ENCODE measurements at places on chromosomes 2 and 18.

DNA sequence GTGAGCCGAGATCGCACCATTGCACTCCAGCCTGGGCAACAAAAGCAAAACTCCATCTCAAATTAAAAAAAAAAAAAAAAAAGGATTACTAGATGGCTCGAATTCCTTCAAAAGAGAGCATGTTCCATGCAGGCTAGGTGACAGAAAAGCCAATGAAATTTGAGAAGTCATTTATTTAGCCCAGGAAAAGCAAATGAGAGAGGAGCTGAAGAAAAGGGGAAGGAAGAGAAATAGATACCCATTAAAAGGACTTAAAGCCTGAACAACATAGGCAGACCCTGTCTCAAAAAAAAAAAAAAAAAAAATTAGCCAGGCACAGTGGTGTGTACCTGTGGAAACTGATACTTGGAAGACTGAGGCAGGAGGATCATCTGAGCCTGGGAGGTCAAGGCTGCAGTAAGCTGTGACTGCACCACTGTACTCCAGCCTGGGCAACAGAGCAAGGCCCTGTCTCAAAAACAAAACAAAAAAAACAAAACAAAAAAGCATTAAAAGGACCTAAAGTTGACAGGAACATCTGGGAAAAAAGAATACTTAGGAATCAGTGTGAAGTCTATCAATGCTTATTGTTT lies 11.1 kb downstream of the SEPTIN10 start:
- DNase-seq: no peak

DNA sequence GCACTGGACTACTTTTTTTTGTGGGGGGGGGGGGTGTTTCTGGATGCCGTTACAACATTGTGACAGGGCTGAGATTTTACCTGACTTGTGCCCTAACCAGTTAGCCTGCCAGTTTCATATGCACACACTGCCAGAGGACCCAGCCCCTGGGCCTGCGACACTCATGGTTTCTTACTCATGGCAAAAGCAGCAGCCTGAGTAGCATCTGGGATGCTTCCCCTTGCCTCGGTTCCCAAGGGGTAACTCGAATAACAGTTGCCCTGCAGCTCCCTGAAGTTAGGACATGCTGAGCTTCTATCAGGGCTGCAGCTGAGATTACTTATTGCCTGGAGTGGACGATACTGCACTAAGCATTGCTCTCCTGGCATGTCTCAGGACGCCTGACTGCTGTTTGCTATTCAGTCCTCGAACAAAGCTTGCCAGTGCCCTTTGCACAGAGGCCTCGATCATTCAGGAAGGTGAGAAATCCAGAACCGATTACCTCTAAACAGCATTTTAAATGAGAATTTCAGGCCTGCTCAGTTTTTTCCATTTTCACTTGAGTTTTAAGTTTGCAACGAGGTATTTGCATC lies 47.9 kb downstream of the TRPM8 start:
- no peak for DNase-seq

- DNase-seq: no peak
Measured at GRCh38 chr18:45069546-45069945, 388.9 kb downstream of the SETBP1 start.

DNA sequence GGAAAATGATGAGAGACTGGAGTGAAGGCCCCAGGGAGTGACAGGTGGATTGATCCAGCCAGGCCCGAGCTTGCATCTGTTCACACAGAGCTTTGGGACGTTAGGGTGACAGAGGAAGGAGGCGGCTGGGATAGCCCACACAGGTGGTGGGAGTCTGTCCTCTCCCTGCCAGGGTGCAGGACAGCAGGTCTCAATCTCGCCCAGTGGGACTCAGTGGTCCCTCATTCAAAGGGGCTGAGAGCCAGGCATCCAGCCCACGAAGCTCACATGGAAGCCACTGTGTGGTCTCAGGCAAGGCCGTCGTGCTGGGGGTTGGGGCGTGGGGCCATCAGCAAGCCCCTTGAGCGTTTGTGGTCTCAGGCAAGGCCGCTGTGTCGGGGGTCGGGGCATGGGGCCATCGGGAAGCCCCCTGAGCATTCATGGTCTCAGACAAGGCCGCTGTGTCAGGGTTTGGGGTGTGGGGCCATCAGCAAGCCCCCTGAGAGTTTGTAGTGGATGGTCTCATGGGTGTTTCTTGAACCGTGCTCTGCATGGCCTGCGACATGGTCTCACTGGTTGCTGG lies 8.3 kb downstream of the KCNG2 start:
- no peak for DNase-seq

DNA sequence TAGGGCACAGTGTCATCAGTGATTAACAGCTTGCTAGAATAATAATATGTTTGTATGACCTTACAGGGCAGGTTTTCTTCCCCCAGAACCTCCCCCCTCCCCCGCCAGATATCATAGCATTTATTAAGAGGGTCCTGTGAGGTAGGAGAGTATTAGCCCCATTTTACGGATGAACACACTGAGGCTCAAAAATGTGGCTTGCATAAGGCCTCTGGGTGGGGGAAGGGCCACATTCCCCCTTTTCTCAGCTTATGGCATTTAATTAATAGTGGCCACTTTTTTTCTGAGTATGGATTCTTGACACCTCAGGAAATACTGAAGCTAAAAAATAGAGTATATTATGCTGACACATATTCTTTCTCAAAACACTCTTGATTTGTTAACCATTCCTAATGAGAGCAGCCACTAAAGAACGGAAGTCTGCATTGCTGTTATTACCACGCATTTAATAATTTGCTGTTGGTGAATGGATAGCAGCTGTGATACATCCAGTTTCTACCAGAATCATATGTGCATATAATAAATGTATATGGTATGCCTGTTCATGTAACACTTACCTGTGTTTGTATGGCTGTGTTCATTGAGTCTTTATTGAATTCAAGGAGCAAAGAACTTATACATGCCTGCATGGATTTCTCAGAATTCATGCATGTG lies 3.0 kb downstream of the CTIF start:
- DNase-seq: no peak

DNA sequence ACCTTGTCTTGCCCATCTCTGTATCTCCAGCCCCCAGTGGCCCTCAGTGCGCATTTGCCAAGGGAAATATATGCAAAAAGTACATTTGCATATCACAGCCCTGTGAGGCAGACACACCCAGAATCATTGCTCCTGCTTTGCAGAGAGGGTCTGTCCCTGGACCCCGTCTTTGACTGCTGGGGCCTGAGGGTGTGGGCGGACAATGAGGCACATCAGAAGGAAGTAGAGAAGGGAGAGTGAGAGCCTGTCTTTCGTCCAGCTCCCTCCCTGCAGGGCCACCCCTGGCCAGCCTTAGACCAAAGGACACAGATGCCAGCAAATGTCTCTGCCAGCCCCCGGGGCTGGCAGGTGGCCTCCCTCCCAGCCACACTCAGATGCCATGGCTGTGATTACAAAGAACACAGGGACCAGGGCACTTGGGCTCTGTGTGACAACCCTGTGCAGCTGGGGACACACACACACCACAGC lies 516.2 kb upstream of the MYT1L start:
- no peak for DNase-seq

GRCh38 chr2:144358374-144358964 lies 161.4 kb downstream of the ZEB2 start:
- DNase-seq: no peak

DNA sequence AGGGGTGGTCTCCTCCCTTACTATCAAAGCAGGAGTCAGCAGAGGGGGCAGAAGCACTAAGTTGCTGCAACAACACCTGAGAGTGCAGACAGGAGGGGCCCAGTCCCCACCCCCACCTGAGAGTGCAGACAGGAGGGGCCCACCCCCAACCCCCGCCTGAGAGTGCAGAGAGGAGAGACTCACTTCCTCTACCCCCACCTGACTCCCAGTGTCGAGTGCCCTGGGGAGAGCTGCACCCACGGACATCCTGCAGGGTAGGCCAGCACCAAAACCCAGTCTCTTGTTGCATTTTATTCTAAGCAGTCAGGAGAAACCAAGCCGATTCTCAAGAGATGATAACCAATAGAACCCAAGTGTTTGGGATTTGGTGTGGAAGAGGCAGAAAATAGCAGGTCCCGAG lies 78.4 kb downstream of the NAPG start:
- DNase-seq: no peak

GRCh38 chr2:157735532-157735931 lies 106.9 kb upstream of the ACVR1C start:
- no peak for DNase-seq

GRCh38 chr18:28999726-29000125 lies 822.8 kb upstream of the CDH2 start:
- DNase-seq: no peak

DNA sequence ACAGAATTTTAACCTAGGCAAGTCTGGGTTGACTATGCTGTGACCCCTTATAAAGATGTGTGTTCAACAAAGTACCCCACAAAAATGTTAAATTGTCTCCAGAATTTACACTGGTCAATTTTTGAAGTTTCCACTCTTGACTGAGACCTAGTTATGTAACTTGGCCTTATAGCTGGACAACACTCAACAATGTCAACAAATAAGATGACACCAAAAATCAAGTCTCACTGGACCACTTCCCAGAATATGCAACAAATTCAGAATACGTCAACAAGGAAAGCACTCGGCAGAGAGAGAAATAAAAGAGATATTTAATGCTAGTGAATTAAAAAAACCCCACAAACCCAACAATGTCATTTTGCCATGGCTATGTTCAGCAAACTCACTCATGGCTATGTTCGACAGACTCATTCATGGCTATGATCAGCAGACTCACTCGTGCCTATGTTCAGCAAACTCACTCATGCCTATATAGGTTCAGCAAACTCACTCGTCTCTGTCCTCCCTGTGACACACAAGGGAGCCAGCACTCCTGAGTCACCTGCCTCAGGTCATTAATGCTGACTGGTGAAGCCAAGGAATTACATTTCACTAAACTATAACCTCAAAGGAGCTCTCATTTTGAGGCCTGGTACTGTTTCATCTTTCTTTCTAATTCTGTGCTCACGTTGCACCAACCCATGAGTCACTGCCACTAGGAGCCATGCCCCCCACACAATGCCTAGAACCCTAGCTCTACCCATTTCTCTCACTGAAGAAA lies 72.7 kb downstream of the PTPN2 start:
- DNase-seq: peak; percentile 51

DNA sequence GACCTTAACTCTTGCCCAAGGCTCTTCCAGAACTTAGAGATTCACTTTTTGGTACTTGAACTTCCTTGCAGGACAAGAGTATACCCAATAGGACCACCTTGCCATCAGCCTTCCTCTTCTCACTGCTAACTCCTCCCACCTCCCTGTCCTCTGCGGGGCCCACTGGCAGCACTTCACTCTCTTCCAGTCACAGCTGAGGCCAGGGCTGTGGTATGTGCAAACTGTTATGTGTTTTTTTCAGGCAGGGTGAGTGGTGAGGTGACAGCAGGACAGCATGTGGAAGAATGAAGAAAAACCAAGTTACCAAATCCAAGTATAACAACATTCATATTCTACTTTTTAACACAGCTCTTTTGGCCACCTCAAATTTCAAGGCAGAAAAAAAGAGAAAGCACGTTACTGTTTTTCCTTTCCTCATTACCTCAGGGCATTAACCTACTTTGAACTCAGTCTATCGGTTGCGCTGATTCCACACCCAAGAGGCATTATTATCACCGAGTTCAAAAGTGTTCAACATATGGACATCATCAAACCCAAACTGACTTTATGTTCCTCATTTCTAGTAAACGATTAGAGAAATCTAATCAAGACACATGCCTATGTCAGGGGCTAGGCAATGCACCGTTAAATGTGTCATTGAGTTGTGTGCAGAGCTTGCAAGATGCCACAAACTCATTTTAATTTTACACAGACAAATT lies 605.2 kb upstream of the SYT4 start:
- no peak for DNase-seq

DNA sequence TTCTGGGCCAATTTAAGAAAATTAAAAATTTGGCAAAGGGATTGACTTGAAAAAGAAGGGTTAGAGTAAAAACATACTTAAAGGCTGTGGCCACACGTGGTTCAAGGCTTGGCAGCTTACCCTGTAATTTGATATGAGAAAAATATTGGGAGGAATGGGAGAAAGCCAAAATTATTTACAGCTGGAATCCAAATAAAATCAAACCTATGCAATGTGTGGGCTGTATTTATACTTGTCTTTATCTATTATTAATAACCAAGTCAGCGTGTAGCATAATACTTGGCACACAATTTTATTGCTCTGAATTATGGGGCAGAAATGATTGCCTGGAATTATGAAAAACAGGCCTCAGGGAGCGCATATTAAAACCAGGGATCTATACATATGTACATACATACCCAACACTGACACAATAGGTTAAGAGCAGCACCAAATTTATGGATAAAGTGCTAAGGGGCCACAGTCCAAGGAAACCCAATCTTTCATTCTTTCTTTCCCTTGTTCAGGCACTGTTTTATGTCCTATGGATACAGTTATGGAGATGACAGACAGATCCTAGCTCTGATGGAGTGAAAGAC lies 35.6 kb downstream of the FAM124B start:
- no peak for DNase-seq

GRCh38 chr18:44818668-44819403 lies 138.1 kb downstream of the SETBP1 start:
- no peak for DNase-seq

DNA sequence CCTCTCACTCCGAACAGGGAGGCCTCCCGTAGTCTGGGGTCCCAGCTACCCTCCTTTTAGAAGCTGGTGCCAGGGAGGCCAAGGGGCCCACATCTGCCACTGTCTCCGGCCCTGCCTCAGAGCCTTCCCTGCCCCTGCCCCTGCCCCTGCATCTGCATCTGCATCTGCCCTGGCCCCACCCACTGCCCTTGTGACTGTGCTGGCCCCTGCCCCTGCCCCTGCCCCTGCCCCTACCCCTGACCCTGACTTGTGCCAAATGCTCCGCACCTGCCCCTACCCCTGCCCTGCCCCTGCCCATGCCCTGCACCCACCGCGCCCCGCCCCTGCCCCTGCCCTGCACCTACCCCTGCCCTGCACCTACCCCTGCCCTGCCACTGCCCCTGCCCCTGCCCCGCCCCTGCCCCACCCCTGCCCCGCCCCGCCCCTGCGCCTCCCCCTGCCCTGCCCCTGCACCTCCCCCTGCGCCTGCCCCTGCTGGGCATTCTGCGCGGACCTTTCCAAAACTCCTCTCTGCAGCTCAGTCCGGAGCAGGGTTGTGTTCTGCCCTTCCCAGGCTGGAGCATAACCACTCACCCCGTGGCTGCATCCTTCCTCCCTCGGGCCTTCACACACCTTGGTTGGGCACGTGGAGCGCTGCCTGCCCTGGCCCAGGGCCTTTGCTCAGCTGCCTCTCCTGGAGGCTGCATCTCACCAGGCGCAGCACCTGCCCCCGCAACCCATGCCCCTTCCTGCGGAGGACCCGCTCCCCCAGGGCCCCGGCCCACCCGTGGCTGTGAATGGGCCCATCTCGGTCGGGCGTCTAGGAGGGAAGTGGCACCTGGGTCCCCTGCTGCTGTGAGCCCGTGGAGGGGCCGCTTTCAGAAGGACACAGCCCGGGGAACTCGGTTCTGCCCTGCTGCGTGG lies 5.4 kb downstream of the SNTG2 start:
- DNase-seq: no peak

DNA sequence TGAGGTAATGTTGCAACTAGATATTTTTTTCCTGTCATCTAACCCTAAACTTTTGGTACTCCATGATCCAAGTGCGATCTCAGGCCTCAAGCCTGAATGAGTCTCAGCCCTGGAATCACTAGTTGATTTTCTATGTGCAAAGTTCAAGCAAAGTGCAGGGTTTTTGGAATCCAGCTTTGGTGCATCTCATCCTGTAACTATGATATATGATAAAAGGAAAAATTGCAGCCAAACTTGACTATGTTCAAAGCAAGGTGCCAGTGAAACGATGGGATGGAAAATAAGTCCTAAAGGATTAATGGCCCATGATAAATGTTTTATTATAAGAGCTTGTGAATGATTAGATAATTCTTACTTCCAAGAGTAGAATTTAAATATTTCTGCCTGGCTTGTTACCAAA lies 78.9 kb upstream of the NT5C1B start:
- DNase-seq: no peak
